ENCODE measurements at places on chromosomes 1 and 21. TPM values are rescaled to one million over a fixed set of nuclear protein-coding genes. Genes with fewer than 3 reads are reported as not detected.

CSTB gene
- total RNA-seq = 10.0 TPM

S100A9 gene
- total RNA-seq = 65.3 TPM

HHIPL2 gene
- total RNA-seq = not detected

RHCE gene
- not detected for total RNA-seq

ATAD3A gene
- total RNA-seq = 14.9 TPM

DOCK7 gene
- total RNA-seq = 30.2 TPM

FMO2 gene
- total RNA-seq = 37.3 TPM

KPRP gene
- total RNA-seq = not detected

LRRC71 gene
- 0.40 TPM for total RNA-seq

ACTA1 gene
- not detected for total RNA-seq

FTCD gene
- not detected for total RNA-seq

FMO3 gene
- 4.7 TPM for total RNA-seq

MRPL9 gene
- 54.7 TPM for total RNA-seq
